C1 segment of cervical spinal cord (tissue), 14 donors: ENCODE measurements at places on chromosomes 1 and 21.

- DNase-seq = no peak
These were observed 534.2 kb upstream of the RGS18 start for GRCh38 chr1:191624044-191624443.

DNA sequence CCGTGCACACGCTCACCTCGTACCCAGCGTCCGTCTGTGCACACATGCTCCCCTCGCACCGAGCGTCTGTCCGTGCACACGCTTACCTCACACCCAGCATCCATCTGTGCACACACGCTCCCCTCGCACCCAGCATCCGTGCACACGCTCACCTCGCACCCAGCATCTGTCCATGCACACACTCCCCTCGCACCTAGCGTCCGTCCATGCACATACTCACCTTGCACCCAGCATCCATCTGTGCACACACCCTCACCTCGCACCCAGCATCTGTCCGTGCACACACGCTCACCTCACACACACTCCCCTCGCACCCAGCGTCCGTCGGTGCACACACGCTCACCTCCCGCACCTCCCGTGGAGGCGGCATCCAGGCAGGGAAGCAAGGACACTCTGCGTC lies 24.4 kb upstream of the COL18A1 start:
- no peak for DNase-seq

- peak; percentile 77 for DNase-seq
These were observed at the start of gene IFNAR2 for GRCh38 chr21:33229784-33230544. Gene IFNAR2 (plus strand): TSS chr21:33229938. CDS start chr21:33241923, 11,985 bp downstream.

GRCh38 chr1:189350983-189351616 lies 1126.6 kb downstream of the BRINP3 start:
- no peak for DNase-seq

DNA sequence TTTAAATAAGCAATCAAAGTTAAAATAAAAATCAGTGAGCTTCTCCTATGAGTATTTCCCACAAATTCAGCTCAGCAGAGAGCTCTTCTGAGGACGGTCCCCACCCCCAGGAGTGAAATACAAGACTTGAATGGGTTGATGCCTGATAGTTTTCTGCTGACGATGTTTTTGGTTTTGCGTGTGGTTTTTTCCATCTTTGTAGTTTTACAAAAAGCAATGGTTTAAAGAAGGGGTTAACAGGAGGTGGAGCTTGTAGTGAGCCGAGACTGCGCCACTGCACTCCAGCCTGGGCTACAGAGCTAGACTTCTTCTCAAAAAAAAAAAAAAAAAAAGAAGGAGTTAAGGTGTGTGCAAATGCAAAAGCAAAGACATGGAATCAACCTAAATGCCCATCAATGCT lies 171.7 kb upstream of the COA6 start:
- DNase-seq = no peak

GRCh38 chr1:201876148-201876818 lies 12.4 kb upstream of the SHISA4 start:
- DNase-seq = no peak

GRCh38 chr1:225875044-225875815 lies 7.0 kb downstream of the TMEM63A start:
- DNase-seq = no peak

GRCh38 chr1:85229574-85230097 lies 28.8 kb upstream of the SYDE2 start:
- no peak for DNase-seq
